ENCODE measurements at places on chromosomes 4 and X. TPM values are rescaled to one million over a fixed set of nuclear protein-coding genes. Genes with fewer than 3 reads are reported as not detected.

CXorf49 gene
- total RNA-seq: 0.40 TPM

PABPC4L gene
- 0.28 TPM for total RNA-seq

SPARCL1 gene
- total RNA-seq: 31.0 TPM

FAM53A gene
- total RNA-seq: 0.92 TPM

RAB41 gene
- not detected for total RNA-seq

NOX1 gene
- total RNA-seq: 0.08 TPM

BCOR gene
- total RNA-seq: 16.2 TPM

YIPF7 gene
- not detected for total RNA-seq

KLHL4 gene
- total RNA-seq: 0.08 TPM

CCDC160 gene
- total RNA-seq: 0.20 TPM

DNA sequence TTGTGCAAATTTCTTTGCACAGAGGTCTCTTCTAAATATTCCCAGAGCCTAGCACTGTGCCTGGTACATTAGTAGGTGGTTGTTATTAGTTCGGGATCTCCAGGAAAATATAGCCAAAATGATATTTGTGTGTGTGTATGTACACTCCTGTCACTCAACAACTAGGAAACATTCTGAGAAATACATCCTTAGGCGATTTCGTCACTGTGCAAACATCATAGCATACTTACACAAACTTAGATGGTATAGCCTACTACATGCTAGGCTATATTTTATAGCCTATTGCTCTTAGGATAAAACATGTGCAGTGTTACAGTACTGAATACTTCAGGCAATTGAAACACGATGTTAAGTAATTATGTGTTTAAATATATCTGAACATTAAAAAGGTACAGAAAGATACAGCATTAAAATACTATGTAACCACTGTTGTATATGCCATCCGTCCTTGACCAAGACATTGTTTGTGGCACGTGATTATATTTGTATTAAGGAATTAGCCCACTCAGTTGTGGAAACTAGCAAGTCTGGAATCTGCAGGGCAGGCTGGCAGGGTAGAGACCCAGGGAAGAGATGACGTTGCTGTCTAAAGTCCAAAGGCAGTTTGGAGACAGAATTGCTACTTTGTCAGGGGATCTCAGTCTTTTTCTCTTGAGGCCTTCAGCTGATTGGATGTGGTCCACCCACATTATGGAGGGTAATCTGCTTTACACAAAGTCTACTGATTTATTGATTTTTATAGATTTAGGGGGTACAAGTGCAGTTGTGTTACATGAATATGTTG lies 106.9 kb downstream of the COL4A6 start:
- no peak for ATAC-seq

GRCh38 chr4:2636331-2636730 lies 99.9 kb downstream of the FAM193A start:
- ATAC-seq: no peak

- no peak for ATAC-seq
Measured at GRCh38 chr4:27429364-27429871, 568.8 kb downstream of the STIM2 start.

- no peak for ATAC-seq
Measured at GRCh38 chr4:155629956-155630355, 36.7 kb upstream of the GUCY1A1 start.

- no peak for ATAC-seq
Measured at GRCh38 chrX:143171703-143172102, 146.0 kb downstream of the SPANXN4 start.

- ATAC-seq: no peak
Measured at GRCh38 chr4:147717878-147718277, 14.0 kb upstream of the ARHGAP10 start.

- ATAC-seq: peak; percentile 87
Measured at GRCh38 chr4:98778206-98778605, 119.8 kb upstream of the TSPAN5 start.

- ATAC-seq: no peak
Measured at GRCh38 chr4:107950746-107951540, 19.6 kb downstream of the CYP2U1 start.

DNA sequence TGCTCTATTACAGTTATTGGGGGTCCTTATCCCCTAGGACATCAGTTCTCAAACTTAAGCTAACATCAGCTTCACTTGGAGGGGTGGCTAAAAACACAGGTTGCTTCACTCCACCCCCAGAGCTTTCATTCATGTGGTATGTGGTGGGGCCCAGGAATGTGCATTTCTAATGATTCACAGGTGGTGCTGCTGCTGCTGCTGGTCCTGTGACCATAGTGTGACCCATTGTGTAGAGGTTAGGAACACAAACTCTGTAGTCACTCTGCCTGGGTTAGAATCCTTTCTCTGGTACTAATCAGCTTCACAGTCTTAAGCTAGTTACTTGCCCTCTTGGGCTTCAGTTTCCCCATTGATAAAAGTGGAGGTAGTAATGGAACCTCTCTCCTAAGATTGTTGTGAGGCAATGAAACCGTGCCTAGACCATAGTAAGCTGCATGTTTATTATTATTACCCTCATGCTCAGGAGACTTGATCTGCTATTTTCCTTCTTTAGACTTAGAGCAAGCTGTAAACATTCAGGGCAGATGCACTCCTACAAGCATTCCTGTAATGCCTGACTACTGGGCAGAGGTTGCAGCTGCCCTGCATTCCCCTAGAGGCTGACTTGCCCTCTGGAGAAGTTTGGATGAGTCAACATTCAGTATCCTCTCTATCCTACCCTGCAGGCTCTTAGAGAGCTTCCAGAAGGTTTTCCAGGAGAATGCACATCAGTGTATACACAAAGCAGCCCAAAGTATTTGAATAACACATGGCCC lies 94.1 kb upstream of the ACSL4 start:
- no peak for ATAC-seq

- no peak for ATAC-seq
Measured at GRCh38 chr4:96598465-96598864, 758.6 kb downstream of the PDHA2 start.

- no peak for ATAC-seq
Measured at GRCh38 chr4:123573866-123574508, 177.4 kb downstream of the SPRY1 start.

GRCh38 chr4:112061207-112061817 lies 83.9 kb upstream of the FAM241A start:
- no peak for ATAC-seq

DNA sequence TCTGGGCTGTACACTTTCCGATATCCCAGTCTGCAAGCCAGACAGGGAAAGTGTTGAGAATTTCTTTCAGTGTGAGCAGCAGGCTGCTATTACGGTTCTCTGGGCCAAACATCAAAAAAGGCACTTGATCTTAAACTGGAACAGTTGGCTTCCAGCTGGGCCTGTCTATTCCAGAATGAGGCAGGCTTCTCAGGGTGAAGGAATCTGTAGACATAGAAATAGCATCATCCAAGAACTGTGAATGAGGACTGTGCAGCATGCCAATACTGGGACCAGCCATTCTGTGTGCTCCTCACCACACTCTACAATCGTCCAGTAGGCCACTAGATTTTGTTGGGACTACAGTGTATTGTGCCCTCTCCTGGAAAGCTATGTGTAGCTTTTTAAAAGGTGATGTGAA lies 31.1 kb downstream of the ART3 start:
- no peak for ATAC-seq

GRCh38 chrX:17547658-17548057 lies 172.7 kb downstream of the NHS start:
- peak; percentile 90 for ATAC-seq

DNA sequence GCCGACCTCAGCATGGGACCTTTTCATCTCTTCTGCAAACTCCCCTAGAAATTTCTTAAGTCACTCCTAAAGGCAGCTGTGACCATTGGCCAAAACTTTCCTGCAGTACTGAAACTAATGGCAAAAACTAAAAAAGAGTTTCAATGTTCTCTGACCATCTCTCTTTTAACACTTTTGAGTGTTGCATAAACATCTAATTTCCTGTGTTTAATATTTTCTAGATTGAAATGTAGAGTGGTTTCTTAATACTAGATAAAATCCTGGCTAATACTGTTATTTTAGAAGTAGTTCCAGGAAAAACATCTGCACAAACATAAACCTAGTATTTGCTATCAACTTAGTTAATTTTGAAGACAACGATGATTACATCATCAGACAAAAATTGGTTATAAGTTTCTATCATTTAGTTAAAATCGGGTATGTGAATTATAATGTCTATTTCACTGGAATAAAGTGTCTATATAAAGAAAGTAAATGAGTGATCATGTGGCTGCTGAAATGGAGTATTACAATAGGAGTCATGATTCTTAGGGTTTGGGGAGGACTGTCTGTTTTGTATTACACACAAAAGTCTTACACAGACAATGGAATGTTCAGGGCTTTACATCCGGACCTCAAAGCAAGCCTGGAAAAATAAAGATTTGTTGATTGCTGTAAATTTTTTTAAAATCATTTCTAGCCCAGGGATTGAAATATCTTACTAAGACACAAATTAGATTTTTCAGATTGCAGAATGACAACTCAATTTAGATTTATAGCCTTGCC lies 1323.4 kb downstream of the C4orf33 start:
- no peak for ATAC-seq

DNA sequence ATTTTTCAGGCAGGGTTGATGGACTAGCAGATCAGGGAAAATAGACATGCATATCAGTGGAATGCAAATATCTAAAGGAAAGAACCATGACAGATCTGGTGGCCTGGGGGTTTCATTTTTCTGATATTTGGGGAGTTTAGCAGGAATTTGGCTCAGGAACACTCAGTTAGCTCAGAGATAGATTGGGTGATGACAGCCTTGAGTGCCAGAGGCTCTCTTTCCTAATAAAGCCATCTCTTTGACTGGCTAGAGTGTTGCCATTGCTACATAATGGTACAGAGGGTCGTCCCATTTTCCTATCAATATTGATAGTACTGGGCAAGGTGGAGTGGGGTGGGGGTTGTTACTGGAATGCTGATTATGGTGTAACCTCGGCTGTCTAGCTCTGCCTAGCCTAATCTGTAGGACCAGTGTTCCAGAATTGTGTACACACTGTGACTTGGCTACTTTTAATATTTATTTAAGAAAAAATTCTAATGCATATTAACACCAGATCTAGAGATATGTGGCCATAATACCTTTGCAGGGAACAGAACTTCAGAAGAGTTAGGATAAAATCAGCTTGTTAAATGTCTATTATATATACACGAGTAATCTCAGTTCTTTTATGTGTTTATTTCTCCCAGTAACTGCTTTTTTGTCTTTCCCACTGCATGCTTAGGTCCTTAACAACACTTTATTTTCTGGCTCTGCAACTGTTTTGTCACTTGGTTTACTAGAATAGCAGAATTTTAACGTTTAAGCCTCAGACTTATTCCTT lies 145.0 kb upstream of the SPOCK3 start:
- no peak for ATAC-seq

DNA sequence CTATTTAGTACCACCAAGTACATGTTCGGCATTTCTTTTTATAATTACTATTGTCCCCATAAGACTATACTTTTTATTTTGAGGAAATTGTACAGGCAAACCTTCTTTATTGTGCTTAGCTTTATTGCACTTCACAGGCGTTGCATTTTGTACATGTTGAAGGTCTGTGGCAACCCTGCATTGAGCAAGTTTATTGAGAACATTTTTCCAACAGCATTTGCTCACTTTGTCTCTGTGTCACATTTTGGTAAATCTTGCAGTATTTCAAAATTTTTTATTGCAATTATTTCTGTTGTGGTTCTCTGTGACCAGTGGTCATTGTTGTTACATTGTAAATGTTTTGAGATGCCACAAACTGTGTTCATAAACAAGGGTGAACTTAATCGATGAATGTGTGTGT lies 10.8 kb upstream of the CXCL5 start:
- ATAC-seq: no peak

DNA sequence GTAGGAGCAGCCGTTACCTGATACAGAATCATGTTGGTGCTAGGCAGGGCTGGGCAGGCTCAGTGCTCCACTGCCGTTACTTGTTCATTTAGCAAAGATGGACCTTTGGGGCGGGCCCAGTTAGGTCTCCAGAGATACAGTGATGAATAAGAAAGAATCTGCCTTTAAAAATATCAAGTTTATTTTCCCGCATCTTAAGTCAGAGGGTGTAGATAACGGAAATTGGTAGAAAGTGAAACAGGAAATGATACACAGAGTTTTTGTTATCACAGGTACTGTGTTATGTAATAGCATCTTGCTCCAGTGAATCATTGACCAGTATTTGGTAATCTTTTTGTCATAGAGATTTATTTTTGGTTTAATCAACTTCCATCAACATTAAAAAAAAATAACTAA lies 5.5 kb downstream of the TMEM131L start:
- ATAC-seq: peak; percentile 44

- ATAC-seq: no peak
Measured at GRCh38 chr4:104064646-104065577, 345.1 kb upstream of the TACR3 start.

DNA sequence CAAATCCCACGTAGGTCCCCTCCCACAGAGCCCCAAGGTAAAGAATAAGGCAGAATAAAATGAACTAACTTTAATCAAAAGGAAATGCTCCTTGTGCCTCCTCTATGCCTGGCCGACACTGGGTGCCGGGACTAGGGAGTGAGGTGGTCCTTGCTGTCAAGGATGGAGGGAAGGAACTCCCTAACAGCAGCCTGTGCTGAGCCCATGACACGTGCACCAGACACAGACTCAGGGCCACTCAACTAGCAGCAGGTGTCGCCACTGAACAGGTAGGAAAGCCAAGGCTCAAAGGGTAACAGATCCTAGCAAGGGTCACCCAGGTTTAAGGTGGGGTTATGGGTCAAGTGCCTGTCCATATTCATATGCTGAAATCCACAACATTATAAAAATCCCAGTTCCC lies 29.2 kb downstream of the MSX1 start:
- ATAC-seq: no peak

GRCh38 chrX:71067712-71068043 lies 456 bp downstream of the SNX12 start:
- no peak for ATAC-seq

GRCh38 chr4:137502339-137503129 lies 29.8 kb downstream of the PCDH18 start:
- no peak for ATAC-seq
